ENCODE measurements at places on chromosomes 1 and 21.
A peak's percentile ranks its signal among the peaks of the same experiment; 100 is the strongest.

- DNase-seq, result no peak
Measured at GRCh38 chr21:44779417-44780136, 22.0 kb downstream of the UBE2G2 start.

GRCh38 chr1:221812905-221813597 is 71.2 kb upstream of the DUSP10 start:
- DNase-seq, result no peak

GRCh38 chr1:45410850-45411509 is 70.7 kb upstream of the MUTYH start:
- DNase-seq, result peak; percentile 31

GRCh38 chr21:34919406-34919805 is 129.7 kb downstream of the RUNX1 start:
- no peak for DNase-seq

- no peak for DNase-seq
Measured at GRCh38 chr1:5632224-5632623, 360.0 kb downstream of the NPHP4 start.

DNA sequence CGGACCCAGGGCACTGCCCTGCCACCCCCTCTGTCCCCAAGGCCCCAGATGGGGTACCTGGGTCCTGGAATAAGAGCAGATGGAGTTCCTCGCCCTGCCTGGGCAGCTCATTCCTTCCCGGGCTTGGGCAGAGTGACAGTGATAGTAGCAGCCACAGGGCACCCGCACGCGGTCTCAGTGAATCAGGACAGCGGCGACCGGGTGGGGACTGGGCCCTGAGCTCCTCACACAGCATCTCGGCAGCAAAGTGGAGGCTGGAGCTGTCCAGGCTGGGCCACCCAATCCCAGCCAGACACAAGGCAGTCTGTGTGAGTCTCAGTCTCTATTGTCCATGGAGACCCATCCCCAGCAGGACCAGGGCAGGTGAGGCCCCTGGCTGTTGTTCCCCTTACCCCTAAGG is 37.4 kb upstream of the CCDC27 start:
- no peak for DNase-seq

DNA sequence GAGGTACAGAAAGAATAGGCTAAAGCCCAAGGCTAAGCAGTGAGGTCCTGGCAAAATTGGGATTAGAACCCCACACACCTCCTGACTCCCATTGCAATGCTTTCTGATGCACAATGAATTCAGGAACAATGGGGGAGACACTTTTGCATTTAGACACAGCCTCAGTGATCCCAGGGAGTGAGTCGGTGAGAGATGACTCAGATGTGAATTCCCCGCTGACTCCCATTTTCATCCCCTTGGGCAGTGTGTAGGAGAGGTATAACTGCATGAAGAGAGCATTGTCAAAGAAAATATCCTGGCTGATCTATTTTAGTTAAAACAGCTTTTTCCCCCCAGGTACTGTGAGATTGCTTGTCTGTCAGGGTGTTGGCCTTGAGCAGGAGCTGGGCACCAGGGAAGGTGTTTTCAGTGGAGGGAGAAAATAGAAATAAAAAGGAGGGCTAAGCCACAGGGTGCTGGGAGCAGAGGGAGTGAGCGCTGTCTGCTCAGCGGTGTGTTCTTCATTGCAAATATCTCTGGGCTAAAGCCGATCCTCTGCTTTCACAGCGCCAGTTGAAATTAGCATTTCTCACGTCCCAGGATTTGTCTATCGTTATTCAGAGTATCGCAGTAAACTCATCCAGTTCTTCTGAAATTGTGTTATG is 247.7 kb upstream of the PTBP2 start:
- no peak for DNase-seq

DNA sequence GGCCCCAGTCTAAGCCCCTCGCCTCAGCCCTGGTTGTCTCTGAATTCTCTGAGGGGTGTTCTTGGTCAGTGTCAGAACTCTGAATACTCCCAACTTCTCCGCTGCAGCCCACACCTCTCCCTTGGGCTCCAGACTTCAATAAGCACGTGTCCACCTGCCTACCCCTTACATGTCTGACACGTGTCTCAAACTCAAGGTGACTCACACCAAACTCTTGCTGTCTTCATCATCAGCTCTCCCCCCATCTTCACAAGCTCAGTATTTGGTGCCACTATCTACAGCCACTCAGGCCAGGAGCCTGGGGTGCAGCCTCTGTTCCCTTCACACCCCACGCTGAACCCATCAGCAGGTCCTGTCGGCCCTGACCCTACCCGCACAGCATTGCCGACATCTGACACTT is 18.8 kb upstream of the UBXN10 start:
- no peak for DNase-seq

GRCh38 chr1:31651766-31652165 is 7.1 kb upstream of the PEF1 start:
- DNase-seq, result no peak

DNA sequence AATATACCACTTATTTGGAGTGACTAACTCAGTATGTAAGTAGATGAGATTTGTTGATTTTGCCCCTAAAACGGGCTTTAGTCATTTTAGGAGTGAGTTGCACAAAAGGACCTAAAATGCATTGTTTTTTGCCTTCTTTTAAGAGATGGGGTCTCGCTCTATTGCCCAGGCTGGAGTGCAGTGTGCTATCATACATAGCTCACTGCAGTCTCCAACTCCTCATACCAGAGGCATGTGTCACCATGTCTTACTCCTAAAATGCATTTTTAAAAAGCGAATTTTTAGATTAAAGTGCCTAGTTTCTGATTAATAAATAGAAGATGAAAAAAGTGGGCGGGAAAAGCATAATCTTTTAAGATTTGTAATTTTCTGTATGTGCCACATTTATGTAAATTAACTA is 11.5 kb upstream of the NEXN start:
- peak; percentile 50 for DNase-seq

DNA sequence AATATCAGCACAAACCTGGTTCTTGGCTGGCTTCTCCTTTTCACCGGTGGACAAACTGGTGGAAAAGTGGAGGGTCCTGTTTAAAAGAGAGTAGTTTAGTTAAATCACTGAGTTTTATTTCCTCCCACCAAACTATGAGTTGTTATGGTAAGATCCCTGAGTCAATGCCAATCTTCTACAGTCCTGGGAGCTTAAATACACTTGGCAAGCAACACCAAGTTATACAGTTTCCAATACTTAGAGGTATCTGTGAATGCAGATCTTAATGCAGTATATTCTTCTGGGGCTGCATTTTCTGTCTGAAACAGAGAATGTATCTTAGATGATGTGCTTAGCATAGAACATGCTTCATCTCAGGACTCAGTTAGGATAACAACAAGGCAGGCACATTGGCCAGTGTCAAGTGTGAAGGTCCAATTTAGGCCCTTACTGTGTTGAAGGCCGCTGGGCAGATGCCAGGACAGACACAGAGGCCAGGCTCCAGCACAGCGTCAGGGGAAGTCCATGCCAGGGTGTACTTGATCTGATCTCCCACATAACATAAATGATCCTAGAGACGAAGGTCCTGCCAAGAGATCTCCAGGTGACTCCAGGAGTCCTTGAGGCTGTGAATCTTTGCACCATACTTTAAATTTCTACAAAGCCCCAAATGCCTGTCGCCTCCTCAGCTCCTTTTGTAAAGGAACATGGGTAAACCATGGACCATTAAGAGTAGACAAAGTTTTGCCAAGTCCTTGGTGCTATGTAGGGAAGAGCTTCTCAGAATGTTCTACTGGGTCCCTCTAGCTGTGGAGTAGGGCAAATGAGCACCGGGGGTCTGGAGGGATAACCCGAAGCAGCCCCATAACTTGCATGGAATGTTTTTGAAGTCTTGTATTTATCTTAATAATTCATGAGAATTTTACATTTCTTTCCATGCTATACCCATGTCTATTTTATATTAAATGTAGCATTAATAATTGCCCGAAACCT is 76.8 kb downstream of the KCNJ15 start:
- DNase-seq, result no peak

DNA sequence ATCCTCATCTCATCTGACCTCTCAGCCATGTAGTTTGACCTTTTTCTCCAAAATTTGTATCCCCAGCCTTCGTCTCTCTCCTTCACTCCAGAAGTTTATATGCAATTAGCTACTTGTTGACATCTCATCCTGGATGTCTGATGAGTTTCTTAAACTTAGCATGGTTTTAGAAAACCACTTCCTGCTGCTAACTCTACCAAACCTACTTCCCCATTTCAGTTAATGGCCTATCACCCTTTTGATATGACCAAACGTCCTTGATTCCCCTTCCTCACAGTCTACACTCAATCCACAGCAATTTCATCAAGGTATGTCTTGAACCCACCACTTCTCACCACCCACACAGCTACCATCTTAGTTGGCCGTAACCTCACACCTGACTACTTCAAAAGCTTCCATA is 121.9 kb downstream of the LRRC40 start:
- no peak for DNase-seq

DNA sequence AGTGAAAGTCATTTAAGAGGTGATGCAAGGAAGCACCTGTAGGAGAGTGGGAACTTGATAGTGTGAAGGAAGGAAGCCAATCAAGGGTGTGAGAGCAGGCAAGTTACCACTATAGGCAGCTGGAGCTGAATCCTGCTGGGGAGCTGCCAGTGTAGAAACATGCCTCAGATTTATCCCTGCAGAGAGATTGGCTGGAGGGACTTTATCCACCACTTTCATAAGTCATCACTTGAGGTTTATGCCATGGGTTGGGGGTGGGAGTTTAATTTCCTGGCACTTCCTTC is 443.6 kb downstream of the PLPP3 start:
- DNase-seq, result peak; percentile 12

DNA sequence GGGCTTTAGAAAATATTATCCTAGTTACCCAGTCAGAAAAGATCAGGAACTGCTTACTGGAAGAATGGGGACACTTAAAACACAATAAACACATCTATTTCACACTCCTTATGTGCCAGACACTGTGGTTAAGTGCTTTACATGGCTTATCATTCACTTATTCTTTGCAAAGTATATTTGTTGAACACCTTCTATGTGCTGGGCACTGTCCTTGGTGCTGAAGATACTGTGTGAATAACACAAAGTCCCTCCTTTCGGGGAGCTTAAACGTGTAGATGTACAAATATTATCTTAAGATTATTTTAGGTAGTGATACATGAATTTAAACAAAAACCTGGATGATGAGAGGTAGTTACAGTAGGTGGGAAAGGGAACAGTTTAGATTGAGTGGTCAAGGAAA is 169.3 kb downstream of the ST6GALNAC5 start:
- peak; percentile 53 for DNase-seq

GRCh38 chr1:20724364-20725188 is 6.8 kb upstream of the KIF17 start:
- DNase-seq, result no peak

GRCh38 chr1:36554323-36554628 is 71.6 kb upstream of the CSF3R start:
- DNase-seq, result no peak

DNA sequence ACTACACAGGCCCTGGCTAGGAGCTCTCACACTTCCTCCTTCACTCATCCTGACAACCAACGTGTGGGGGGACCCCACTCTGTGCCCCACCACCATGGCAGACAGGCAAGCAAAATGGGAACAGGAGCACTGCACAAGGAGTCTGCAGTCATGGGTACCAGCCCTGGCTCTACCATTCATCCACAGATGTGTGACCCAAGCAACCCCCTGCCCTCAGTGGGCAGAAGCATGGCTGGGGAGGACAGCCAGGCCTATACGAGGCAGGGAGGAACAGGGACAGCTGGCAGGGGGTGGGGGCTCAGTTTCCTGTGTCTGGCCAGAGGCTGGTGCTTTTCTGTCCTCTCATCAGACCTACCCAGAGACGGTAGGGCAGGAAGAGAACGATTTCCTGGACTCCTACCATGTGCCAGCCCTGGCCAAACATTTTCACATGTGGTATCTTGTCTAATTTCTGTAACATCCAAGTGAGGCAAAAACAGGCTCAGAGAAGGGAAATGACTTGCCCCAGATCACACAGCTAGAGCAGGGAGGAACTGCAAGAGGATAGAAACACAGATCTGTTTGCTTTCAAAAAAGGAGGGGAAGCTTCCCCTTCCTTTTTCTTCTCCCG is 178.0 kb downstream of the HIVEP3 start:
- DNase-seq, result no peak

DNA sequence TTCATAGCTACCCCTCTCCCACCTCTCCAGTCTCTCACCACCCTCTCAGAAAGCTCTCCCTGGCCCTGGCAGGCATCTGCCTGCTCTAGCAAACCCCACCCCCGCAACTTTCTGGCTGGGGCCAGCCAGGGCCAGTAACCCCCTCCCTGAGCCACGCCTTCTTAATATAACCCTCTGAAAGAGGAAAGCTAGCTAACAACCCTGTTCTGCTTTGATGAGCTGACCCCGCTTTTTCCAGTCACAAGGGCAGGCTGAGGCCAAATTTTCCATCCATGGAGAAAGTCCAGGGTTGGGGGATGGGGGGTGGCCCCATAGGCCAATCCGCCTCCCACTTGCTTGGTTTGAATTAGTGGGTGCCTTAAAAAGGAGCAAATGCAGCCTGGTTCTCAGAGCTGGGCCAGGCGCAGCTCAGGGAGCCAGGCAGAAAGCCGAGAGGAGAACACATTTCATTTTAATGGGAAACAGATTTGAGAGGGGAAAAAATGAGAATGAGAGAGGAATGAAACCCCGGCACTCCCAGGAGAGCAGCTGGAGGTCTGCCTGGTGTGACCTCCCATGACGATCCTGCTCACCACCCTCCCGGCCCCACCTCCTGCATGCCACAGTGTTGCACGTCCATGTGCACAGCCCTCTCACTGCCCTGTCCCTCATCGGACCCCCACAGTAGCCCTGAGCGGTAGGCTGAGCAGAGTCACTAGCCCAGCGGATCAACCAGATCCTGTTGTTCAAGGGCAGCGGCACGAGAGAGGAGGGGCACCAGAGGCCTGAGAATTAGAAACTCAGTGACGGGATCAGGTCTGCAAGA is 62.3 kb downstream of the OPTC start:
- DNase-seq, result peak; percentile 76

- DNase-seq, result peak; percentile 89
Measured at GRCh38 chr1:169483500-169483966, 2.2 kb downstream of the SLC19A2 start.

- no peak for DNase-seq
Measured at GRCh38 chr1:34460193-34460592, 283.5 kb downstream of the C1orf94 start.

- peak; percentile 3 for DNase-seq
Measured at GRCh38 chr1:185108321-185108720, 48.4 kb downstream of the TRMT1L start.

DNA sequence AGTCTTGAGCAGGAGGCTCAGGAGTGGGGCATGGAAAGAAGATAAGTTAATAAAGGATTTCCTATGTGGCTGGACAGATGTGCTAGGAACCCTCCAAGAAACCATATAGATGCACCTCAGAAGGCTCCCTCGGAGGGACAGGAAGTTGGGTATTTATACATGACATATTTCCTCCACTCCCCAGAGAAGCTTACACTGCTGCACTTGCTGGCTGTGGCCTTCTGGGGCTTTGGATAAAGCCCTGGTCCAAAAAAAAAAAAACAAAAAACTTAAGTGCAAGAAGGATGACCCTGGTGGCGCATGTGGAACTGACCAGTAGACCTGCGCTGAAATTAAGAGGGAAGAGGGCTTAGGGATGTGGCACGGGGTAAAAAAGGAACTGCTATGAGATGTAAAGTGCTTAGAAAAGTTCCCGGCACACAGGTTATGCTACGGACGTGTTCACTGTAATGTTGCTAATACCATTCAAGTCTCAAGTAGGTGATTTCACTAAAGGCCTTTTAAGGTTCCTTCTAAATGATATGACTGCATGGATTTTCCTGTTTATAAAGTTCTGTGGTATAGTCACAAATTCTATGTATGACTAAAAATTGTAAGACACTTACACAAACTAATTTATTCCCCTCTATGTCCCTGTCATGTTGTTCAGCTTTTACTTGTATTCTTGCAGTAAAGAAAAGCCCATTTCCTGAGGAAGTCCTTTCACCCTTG is 253.6 kb downstream of the HMCN1 start:
- DNase-seq, result no peak

- DNase-seq, result no peak
Measured at GRCh38 chr1:239437822-239438221, 51.5 kb downstream of the CHRM3 start.

All from fibroblast of lung (primary cell).